Ascending aorta (tissue), 2 donors: ENCODE measurements at places on chromosomes 6 and 20. TPM values are rescaled to one million over a fixed set of nuclear protein-coding genes. Genes with fewer than 3 reads are reported as not detected.

DNA sequence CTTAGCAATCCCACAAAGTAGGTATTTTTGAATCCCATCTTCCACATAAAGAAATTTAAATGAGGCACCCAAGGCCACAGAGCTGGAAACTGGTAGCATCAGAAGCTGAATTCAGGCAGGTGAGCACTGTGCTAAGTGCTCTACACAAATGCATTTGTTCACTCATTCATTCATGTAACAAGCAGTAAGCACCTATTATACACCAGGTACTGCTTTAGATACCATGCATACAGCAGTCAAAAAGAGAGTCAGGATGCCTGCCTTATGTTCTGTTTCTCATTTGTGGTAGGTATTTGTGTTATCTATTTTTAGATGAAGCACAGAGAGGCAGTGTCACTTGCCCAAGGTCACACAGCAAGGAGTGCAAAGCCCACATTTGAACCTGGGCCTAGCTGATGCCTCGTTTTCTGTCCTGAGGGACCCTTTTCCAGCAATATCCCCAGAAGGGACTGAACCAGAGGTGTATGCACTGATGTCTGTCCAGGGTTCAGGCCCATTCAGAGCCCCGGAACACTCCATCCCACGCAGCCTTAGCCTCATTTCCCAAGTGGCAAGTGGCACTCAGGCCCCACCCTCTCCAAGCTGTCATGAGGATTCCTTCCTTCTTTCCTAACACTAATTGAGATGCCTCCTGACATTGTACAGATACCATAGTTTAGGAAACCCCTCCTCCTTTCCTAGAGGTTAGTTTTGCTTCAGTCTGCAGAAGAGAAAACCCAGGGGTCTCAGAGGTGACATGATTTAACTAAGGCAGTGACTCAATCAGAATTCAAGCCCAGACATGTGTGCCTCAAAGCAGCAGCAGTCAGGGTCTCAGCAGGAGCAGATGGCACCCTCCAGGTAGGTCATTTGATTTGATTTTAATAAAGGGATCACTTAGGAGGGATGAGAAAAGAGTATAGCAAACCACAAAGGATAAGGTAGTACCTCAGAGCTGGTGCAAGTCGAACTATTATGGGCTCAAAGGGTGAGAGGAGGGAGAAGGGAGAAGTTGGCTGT is 61.2 kb upstream of the SIRPA start:
- DNase-seq, result no peak
- no peak overlapping the region for H3K4me3 ChIP-seq
- no peaks in the 10 kb centered on the region for H3K36me3 ChIP-seq
- no peaks in the 10 kb centered on the region for H3K27me3 ChIP-seq
- H3K27ac ChIP-seq, result no peak overlapping the region
- peaks cover 8% of the 10 kb centered on the region for H3K4me1 ChIP-seq

DNA sequence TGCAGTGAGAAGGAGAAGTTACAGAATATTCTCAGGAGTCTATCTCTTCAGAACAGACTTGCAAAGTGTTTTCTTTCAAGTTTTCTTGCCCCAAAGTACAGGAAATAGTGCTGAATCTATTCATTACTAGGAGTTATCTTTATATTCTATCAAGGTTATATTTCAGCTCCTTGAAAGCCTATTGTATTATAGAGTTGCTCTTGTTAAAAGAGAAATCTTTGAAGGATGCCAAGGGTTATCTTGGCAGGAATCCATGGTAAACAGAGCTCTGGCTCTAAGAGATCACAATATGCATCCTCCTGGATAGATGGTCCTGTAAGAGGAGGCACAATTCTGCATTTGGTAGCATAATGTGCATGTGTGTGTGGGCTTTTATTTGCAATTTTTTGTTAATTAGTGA is 21.2 kb upstream of the SNRPB2 start:
- H3K36me3 ChIP-seq, result no peaks in the 10 kb centered on the region
- no peak for DNase-seq
- H3K4me3 ChIP-seq, result no peak overlapping the region
- no peaks in the 10 kb centered on the region for H3K27me3 ChIP-seq

DNA sequence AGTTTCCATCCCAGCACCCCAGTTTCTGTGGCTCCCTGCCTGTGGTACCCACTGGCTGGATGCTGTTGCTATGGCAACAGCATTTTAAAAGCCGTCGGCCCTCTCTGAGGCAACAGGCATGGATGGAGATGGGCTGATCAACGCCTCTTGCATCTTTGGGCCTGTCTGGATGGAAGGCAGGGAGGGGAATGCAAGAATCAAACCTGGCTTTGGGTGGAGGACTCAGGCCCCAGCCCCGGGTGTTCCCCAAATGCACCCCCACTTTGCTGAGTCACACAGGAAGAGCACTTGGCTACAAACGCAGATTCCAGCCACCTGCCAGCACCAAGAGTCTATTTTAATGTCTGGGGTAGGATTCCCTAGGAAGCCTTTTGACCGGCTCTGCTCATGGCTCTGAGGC is 45.7 kb upstream of the TGM2 start:
- no peaks in the 10 kb centered on the region for H3K27me3 ChIP-seq
- no peak overlapping the region for H3K27ac ChIP-seq
- peaks cover 24% of the 10 kb centered on the region for H3K4me1 ChIP-seq

DNA sequence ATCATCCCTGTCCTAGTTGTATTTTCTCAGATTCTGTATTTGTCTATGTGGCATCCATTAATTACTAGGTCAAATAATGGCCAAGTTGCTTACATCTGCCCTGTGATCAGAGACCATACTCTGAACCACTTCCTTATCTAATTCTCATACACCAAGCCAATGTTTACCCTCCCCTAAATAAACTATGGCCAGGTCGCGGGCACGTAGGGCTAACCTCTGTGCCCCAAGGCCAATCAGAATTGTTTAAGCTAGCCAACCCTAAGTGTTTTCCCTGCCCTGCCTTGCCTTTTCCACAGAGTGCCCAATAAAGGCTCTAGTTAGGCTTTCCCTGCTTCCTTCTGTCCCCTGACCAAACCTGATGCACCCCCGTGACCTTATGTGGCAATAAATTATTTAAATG is 2.8 kb upstream of the CALHM4 start:
- no peak overlapping the region for H3K27ac ChIP-seq
- H3K4me3 ChIP-seq, result no peak overlapping the region
- H3K27me3 ChIP-seq, result no peaks in the 10 kb centered on the region
- no peak for DNase-seq
- no peaks in the 10 kb centered on the region for H3K36me3 ChIP-seq
- H3K4me1 ChIP-seq, result no peaks in the 10 kb centered on the region

DNA sequence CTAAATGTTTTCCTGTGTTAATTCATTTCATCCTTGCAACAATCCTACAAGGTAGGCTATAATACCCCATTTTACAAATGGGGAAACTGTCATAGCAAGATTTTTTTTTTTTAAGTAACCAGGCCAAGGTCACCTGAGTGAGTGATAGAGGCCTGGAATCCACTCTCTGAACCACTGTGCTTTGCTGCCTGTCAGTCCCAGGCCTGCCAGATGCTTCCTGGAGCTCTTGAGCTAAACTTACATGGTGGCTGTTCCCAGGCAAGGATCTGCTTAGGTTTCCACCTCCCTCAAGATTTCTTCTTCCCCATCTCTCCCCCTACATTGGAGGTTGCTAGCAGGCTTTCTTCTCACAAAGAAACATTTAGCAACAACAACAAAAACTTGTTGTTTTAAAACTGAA is 32.7 kb upstream of the RNF8 start:
- no peak for DNase-seq
- no peak overlapping the region for H3K4me3 ChIP-seq
- H3K36me3 ChIP-seq, result peaks cover 48% of the 10 kb centered on the region

- peaks cover 10% of the 10 kb centered on the region for H3K36me3 ChIP-seq
- DNase-seq, result no peak
- peak overlapping the region; percentile 97 for H3K27ac ChIP-seq
- H3K4me1 ChIP-seq, result peaks cover 36% of the 10 kb centered on the region
- H3K27me3 ChIP-seq, result no peaks in the 10 kb centered on the region
Observed at GRCh38 chr6:46217671-46218131, 46.9 kb upstream of the ENPP5 start.

DNA sequence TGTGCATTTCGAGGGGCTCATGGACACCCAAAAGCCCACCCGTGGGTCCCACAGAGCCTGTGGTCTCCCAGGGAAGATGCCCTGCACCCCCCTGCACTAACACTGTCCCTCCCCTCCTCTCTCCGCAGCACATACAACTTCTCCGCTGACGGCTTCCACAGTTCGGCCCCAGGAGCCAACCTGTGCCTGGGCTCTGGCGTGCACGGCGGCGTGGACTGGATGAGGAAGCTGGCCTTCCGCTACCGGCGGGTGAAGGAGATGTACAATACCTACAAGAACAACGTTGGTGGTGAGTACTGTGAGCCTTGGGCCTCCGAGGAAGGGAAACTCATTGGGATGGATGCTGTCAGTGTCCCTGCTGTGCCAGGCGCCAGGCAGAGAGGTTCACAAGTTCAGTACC is 183.9 kb downstream of the ZMYND8 start:
- no peak overlapping the region for H3K4me3 ChIP-seq
- H3K36me3 ChIP-seq, result no peaks in the 10 kb centered on the region
- H3K27ac ChIP-seq, result no peak overlapping the region
- H3K27me3 ChIP-seq, result no peaks in the 10 kb centered on the region
- no peaks in the 10 kb centered on the region for H3K4me1 ChIP-seq
- no peak for DNase-seq

- no peak overlapping the region for H3K27ac ChIP-seq
- no peaks in the 10 kb centered on the region for H3K36me3 ChIP-seq
- H3K4me1 ChIP-seq, result no peaks in the 10 kb centered on the region
- H3K4me3 ChIP-seq, result no peak overlapping the region
- no peaks in the 10 kb centered on the region for H3K27me3 ChIP-seq
Observed at GRCh38 chr20:24439737-24440387, 29.6 kb upstream of the SYNDIG1 start.

DNA sequence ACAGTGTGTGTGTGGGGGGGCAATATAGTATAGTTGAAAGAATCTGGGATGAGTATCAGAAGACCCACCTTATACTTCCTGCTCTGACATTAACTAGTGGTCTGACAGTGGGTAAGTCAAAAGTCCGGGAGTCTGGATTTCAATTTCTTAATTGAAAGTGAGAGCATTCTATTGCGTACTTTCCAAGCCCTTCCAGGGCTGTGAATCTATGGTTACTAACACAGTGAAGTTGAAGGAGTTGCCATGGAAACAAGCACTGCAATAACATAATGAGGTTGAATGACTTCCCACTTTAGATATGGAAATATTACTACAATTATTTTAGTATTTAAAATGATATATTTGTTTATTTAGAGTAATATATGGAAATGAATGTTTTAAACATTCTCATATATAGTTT is 80.2 kb downstream of the MLIP start:
- H3K36me3 ChIP-seq, result no peaks in the 10 kb centered on the region
- H3K4me3 ChIP-seq, result no peak overlapping the region

- no peaks in the 10 kb centered on the region for H3K4me1 ChIP-seq
- H3K27me3 ChIP-seq, result no peaks in the 10 kb centered on the region
- no peaks in the 10 kb centered on the region for H3K36me3 ChIP-seq
- no peak for DNase-seq
Observed at GRCh38 chr6:79602859-79603258, 28.3 kb upstream of the SH3BGRL2 start.

GRCh38 chr6:19322691-19323485 is 514.3 kb upstream of the ID4 start:
- H3K4me3 ChIP-seq, result no peak overlapping the region
- DNase-seq, result no peak
- H3K27me3 ChIP-seq, result no peaks in the 10 kb centered on the region

GRCh38 chr20:36070451-36070850 is 84.1 kb upstream of the EPB41L1 start:
- H3K4me1 ChIP-seq, result peaks cover 3% of the 10 kb centered on the region
- no peak overlapping the region for H3K4me3 ChIP-seq
- no peaks in the 10 kb centered on the region for H3K36me3 ChIP-seq
- no peak overlapping the region for H3K27ac ChIP-seq

The IL20RA gene
- not detected for total RNA-seq

The TRIM31 gene
- not detected for total RNA-seq

The IFNGR1 gene
- total RNA-seq, result 47.7 TPM

The SERPINB6 gene
- total RNA-seq, result 222 TPM

The HCRTR2 gene
- total RNA-seq, result not detected

The FKBP1C gene
- total RNA-seq, result not detected

The ARMC12 gene
- not detected for total RNA-seq

The WFDC10B gene
- total RNA-seq, result not detected
